ENCODE measurements at places on chromosomes 1 and 21. TPM values are rescaled to one million over a fixed set of nuclear protein-coding genes. Genes with fewer than 3 reads are reported as not detected.

WLS gene
- total RNA-seq: 276 TPM

TIE1 gene
- total RNA-seq: 12.3 TPM

KRTAP21-2 gene
- total RNA-seq: not detected

WDR64 gene
- not detected for total RNA-seq
